Chondrocyte (in vitro differentiated cells): ENCODE measurements at places on chromosomes 7 and 10. TPM values are rescaled to one million over a fixed set of nuclear protein-coding genes. Genes with fewer than 3 reads are reported as not detected.

GRCh38 chr10:31947144-31947926 lies 18.7 kb upstream of the ARHGAP12 start:
- no peak for DNase-seq

GRCh38 chr10:79145517-79146470 lies 77.0 kb downstream of the ZMIZ1 start:
- no peak for DNase-seq

The GPR15LG gene
- total RNA-seq, result not detected in 3 replicates

DNA sequence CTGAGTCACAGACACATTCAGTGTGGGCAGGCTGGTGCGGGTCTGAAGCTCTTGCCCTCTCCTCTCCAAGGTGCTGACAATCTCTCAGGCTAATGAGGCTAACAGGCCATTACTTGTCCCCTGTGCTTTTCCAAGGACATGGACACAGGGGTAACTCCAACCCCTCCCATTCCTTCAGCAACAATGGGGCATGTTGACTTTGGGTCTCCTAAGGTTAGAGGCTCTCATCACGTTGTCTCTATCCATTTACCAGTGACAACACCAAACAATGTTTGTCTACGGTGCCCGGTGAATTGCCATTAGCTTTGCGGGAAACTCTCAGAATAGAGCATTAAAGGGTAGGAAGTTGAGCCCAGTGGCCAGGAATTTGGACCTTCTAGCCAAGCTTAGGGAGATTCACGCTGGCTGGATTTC lies 101.6 kb upstream of the TNS3 start:
- no peak for DNase-seq

The ZWINT gene
- total RNA-seq, result 9.6 to 21.8 TPM (median 10.2 TPM) in 3 replicates

DNA sequence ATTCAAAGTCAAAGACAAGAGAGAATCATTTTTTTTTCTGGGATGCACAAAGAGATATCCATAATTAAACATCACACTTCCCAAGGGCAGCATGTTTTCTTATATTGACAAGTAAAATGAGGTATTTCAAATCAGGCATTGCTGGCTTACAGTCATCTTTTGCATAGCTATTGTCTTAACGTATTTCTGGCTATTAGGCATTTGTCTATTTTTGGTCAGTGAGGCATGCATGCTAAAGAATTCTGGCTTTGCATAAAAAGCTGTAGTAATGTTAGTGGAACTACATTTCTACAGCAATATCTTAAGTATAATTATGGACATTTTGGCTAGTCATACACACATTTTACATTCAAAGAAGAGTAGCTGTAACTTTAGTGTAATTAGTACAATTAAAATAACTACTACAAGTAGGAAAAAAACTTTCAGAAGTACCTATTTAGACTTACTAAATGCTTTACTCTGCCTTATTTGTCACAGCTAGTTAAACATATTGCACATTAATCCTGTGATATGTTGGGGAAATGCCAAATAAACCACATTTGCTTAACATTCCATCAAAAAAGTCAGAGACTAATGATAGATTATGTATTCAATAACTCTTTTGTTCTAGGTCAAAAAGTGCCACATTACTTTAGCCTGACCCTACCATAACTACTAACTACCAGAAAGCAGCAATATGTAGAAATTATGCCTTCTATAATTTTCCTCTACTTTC lies 76.4 kb downstream of the RELN start:
- DNase-seq, result no peak

The PRSS1 gene
- total RNA-seq, result not detected in 3 replicates

The STEAP2 gene
- total RNA-seq, result 0.20 TPM in 1 of 3 replicates, not detected in the others

The IKZF1 gene
- total RNA-seq, result not detected in 3 replicates

The ZNF117 gene
- 4.7 to 12.0 TPM (median 6.9 TPM) in 3 replicates for total RNA-seq

DNA sequence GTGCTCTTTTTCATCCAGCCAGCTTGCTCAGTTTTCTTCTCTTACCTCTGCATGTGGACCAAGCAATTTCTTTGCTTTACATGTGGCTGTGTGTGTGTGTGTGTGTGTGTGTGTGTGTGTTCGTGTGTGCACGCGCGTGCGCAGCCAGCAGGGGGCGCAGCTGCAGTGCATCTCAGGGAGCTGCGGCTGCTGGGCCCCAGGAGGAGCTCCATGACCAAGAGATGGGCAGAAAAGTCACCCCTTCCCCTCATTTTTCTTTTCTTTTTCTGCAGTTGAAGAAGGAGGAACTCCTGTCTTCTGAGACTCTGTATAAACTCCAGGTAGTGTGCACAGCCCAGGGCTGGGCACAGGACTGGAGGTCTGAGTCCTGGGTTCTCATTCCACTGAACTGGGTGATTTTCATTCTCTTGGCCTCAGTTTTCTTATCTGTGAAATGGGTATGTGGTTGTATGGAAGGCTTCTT lies 41.8 kb downstream of the BLNK start:
- DNase-seq, result no peak

- no peak for DNase-seq
These were observed 495 bp upstream of the SDHAF3 start for GRCh38 chr7:97117035-97117371.

DNA sequence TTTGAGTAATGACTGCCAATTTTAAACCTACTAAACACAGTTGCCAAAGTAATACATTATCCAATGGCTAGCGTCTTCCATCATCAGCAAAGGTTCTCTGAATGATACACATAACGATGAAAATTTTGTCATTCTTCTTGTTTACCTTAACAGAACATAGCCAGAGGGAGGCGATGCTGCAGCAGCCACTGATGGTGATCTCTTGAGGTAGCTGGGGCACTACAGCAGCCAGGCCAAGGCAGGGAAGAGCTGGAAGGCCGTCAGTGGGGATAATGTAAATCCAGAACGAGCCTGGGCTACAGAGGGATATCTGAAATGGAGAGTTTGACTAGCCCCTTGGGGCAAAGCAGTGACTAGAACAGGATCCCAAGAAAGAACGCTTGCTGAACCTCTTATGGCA lies 38.8 kb downstream of the PRPS1L1 start:
- no peak for DNase-seq

DNA sequence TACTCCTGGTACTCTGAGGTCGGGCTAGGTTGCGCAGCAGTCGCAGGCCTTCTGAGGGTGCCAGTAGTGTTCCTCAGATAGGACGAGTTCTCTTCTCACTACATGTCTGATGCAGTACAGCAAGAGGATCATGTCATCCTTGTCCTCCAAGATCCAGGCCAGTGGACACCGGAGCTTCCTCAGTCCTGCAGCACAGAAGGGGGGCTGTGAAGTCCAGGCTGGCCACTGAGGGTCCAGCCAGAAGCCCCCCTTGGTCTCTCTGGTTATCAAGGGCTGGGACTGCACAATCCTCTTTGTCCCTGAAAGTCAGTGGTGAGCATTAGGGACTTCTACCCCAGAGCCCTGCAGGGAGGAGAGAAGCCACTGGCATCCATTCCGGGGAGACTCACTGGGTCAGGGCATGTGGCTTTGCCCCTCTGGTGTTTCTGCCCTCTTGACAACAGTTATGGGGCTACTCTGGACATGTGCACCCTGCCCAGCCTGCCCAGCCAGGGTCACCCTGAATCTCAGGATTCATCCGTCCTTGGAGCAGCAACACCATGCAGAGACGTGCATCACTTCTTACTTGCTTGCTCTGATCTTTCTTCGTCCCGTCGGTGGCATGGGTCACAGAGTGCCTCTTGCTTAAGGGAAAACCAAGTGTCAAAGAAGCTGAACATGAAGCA lies 125.7 kb downstream of the ADCY1 start:
- DNase-seq, result no peak

GRCh38 chr10:15748126-15748525 lies 28.4 kb upstream of the ITGA8 start:
- no peak for DNase-seq

The CEP41 gene
- 10.3 to 13.9 TPM (median 10.4 TPM) in 3 replicates for total RNA-seq

DNA sequence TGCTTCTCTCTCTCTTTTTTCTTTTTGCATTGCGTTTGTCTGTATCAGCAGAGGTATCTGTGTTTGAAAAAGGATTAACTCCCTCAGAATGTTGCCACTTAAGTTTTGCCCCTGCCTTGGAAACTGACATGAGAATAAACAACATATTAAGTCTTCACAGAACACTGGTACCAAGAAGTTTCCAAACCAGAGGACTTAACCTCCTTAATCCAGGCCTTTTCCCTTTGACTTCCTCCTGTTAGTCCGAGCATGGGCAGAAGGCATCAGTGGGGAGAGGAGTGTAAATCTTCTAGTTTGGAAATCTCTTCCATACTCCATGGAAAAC lies 681.4 kb downstream of the LRMDA start:
- DNase-seq, result no peak
